ENCODE measurements at places on chromosomes 1 and 21.

GRCh38 chr1:194175251-194175650 is 988.8 kb upstream of the B3GALT2 start:
- DNase-seq: no peak

DNA sequence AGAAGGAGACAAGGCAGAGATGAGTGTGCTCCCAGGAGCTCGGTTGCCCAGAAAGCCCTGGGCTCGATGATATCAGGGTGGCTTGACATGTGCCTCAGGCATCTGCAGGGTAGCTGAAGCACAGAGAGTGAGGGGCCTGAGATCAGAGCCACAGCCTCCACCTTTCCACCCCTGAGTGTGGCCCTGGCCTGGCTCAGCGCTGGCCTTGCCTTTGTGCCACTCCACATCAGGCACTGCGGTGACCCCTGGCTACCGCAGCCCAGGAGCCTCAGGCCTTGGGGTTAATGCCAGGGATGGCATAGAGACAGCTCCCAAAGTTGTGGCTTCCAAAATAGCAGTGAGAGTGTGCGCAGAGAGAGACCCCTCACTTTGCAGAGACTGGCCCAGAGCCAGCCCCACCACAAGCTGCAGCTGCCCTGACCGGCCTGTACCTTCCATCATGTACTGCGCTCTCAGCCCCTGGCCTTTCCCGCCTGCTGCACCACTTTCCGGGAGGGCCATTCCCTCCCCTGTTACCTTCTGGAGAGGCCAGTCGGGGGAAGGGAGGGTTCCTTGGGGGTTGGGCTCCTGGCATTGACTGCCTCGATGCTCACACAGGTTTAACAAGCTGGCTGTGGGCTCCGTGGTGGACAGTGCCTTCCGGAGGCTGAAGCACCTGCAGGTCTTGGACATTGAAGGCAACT is 19.5 kb downstream of the PODN start:
- DNase-seq: no peak

DNA sequence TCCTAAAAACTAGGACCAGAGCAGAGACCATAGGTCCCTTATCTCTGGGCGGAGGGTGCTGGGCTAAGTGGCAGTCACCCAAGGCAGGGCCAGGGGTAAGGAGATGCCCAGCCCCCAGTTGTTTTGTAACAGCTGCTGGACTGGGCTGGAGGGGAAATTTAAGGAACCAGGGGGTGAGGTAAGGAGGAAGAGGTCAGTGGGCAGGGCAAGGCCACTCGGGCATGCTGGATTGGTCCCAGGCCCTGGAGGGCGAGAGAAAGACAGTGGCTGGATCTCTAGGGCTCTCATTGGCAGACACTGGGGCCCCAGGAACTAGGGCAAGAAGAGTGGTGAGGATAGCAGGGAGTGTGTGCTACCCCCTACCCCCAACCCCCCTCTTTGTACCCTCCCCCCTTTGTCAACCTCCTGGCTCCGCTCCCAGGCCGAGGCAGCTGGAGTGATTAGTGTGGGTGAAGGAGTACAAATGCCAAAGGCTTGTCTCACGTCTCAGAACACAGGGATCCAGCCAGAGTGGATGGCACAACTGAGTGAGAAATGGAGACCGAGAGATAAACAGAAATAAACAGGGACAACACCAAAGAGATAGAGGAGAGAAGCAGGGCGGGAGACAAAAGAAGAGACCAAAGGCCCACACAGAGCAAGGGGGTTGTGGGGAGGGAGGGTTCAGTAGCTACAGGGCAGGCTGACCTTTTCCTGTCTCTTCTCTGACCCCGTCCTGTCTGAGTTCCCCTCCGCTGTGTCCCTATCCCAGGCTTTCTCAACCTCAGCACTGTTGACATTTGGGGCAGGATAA is 20.5 kb upstream of the THRAP3 start:
- no peak for DNase-seq

GRCh38 chr1:12229386-12229834 is 420 bp upstream of the VPS13D start:
- no peak for DNase-seq

- DNase-seq: peak; percentile 33
These were observed 1.1 kb downstream of the AGTRAP start for GRCh38 chr1:11736746-11737639.

DNA sequence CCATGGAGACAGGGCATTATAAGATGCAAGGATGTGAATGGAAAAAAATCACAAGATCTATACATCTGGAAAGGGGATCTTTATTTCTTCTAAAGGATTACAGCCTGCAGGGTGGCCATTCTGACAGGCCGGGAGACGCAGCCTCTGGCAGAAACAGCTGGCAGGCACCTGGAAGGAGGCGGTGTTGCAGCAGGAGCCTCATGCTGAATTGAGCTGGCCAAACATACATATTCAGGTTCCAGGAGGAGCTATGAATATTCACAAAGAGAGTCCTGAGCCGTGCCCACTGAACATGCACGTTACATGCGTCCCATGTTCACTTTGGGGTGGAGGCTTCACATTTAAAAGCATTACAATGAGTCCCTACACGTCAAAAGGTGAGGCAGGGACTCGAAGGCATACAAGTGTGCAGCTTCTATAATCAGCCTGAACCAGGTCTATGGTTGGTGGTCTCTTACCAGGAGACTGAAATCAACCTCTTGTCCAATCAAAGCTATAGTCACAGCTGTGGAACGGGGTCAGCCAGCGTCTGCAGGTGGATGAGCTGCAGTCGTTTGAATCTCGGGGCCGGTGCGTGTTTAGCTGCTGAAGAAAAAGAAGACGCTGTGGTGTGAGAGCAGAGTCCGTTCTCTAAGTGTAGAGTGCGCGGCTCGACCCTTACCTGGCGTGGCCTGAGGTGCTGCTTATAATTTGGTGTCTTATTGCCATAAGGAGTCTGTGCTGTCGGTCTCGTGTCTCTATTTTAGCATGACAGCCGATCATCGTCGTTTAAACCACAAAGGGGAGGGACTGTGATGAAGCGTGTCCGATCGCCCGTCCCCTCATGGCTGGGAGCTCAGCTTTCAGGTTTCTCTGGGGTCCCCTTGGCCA is 183.0 kb downstream of the ETS2 start:
- DNase-seq: no peak

- no peak for DNase-seq
These were observed 216.9 kb upstream of the SAMSN1 start for GRCh38 chr21:14762734-14763694.

- no peak for DNase-seq
These were observed 66.6 kb downstream of the NAV1 start for GRCh38 chr1:201605385-201606010.

All from A673 (cell line).